ENCODE measurements at places on chromosomes 3 and 15.

- DNase-seq: no peak
Measured at GRCh38 chr3:178584722-178585380, 48.6 kb downstream of the KCNMB2 start.

- DNase-seq: peak; percentile 11
Measured at GRCh38 chr15:100383302-100384107, 41.7 kb upstream of the ADAMTS17 start.

DNA sequence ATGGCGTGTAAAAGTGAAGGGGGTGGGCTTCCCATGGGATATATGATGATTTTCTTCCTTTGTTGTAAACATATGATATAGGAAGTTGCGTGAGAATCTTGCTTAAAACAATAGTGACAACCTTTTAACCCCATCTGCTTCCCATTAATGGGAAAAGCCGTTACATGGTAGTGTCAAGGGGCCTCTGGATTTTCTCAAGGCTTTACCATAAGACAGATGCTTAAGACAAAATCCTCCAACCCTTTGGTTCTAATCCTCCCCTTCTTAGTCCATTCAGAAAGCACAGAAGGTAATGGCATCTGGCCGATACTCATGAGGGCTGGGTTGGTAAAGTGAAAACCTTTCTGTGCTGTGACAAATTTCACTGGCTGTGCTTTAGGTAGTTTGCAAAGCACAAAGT is 25.0 kb downstream of the DPH3 start:
- DNase-seq: no peak

- no peak for DNase-seq
Measured at GRCh38 chr3:191961022-191961421, 500.1 kb downstream of the PYDC2 start.

- no peak for DNase-seq
Measured at GRCh38 chr3:149020196-149020838, 29.0 kb downstream of the GYG1 start.

- no peak for DNase-seq
Measured at GRCh38 chr3:72661115-72661457, 187.2 kb downstream of the SHQ1 start.

- peak; percentile 98 for DNase-seq
Measured at GRCh38 chr15:25438601-25439368, at the start of gene UBE3A. UBE3A (minus strand) TSS chr15:25439024; CDS start chr15:25409107, 29,917 bp downstream.

DNA sequence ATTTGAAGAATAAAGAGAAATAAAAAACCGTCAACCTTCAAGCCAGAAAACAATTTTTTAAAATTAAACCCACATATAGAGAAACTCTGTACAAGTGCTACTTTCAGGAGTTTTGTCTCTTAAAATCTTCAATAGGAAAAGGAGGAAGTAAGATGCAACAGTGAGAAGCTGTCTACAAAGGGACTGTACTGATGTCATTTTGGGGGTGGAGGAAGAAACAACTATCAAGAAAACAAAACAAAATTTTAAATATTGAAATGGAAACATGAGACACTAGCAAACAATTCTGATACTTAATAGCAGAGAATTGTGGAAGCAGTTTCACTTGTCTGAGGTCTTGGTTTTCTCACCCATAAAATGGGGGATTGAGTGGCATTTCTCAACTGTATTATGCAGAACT is 84.4 kb downstream of the SLMAP start:
- no peak for DNase-seq

- DNase-seq: no peak
Measured at GRCh38 chr3:61387817-61388216, 136.6 kb upstream of the FHIT start.

- no peak for DNase-seq
Measured at GRCh38 chr3:120062474-120062873, 31.8 kb downstream of the GSK3B start.

GRCh38 chr15:68137096-68137495 is 68.0 kb downstream of the CALML4 start:
- DNase-seq: no peak

DNA sequence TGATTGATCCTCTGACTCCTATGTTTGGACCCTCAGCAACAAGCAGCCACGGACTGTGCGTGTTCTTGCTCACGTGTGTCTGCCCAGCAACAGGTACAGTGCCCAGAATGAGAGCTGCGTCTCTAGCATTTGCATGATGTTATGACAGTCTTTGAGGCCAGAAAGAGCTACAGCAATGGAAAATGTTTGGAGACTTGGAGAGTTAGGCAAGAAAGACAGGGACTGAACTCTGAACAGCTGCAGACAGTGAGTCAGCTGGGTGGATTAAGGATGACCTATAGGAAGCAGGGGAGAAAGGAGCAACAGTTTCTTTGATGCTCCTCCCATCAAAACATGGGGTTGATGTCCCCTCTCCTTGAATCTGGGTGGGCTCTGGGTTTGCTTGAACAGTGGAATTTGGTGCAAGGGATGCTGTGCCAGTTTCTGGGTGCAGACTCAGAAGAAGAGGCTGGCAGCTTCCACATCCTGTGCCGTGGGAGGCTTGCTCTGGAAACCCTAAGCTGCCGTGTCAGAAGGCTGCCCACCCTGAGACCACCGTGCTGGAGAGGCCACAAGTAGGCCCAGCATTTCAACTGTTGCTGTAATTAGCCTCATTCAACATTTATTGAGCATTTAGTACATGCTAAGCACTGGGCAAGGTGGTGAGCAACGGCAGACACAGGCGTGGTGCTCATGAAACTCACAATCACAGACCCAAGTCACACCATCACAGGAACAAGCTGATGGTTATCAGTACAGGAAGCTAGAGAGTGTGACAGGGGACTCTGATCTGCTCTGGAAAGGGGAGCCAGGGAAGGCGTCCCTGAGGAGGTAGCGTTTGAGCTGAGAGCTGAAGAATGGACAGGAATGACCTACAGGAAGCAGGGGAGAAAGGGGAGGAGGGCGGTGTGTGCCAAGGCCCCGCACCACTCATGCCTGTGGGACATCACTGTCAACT is 21.7 kb downstream of the CCR9 start:
- no peak for DNase-seq

DNA sequence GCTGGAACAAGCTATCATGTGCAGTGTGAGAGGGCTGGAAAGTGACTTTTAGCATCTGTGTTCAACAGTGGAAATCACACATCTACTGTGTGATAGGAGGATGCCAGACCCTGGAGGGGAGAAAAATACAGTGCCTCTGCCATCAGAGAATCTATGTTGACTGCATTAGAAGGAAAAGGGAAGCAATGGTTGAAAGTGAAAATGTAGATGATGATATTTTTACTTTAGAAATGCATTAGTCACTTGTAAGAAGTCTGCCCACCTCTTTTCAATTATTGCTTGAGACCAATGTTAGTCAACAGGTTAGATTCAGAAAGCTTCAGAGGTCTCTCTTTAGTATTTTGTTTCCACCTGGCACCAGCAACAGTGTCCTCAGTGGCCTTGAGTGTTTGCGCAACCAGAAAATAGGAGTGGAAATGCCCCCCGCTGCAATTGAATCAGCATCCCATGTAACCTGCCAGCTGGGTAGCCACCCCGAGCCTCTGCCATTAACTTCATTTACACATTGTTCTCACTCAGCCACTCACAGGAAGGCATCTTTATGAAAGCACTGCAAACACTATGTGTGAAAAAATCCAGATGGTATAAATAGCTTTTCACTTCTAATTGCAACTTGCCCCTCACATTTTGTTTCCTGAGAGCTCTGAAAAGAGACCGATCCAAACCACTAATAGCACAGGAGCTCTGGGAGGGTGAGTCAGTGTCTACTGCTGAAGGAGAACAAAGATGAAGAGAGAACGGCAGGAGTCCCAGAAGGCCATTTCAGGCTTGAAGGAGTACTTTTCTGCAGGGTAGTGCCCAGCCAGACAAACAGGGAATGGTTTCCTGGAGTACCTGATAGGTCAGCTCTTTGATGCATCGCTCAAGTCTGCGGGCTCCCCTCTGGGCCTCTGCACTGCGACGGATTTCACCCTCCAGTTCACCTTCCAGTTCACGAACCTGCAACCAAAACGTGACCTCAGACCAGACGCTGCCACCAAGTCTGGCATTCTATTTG is 92.1 kb downstream of the HHLA2 start:
- DNase-seq: no peak

- DNase-seq: no peak
Measured at GRCh38 chr3:41164777-41165176, 34.5 kb upstream of the CTNNB1 start.

DNA sequence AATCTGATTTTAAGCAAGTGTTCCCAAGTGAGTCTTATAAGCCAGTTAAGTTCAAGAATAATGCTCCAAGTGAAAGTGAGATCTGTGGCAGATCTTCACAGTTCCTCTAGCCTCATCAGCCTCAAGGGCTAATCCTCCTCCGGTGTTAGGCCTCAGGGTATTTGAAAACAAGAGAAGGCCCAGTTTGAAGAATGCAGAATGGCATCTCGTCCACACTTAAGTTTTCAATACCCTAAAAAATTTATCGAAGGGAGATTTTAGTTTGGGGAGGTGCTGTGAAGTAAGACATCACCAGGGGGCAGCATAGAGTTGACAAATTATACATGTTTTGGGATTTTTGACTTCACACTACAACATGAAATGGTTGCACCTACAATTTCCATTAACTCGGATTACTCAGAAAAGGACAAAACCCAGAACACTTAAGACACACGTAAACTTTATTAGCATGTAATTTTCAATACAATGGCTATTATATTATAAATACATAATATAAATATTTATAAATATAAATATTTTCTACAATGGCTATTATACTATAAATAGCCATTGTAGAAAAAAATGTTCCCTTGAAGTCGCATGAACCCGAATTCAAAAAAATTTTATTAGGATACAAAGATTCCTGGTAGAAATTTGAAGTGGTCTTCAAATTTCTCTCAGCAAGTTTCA is 2.3 kb upstream of the TMEM266 start:
- no peak for DNase-seq

DNA sequence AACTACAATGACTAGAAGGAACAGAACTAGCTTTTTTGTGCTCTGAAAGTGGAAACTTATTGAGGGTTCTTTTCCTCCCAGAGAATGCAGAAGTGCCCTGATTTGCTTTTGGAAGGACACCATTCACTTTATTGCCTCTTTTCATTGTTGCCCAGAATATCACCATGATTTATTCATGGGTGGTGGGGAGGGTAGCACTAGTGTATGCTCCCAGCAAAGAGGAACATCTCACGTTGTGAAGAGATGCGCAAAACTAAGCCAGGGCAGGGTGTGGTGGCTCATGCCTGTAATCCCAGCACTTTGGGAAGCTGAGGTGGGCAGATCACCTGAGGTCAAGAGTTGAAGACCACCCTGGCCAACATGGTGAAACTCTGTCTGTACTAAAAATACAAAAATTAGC is 31.4 kb downstream of the FLNB start:
- DNase-seq: no peak

- DNase-seq: no peak
Measured at GRCh38 chr3:57026944-57027343, 33.5 kb upstream of the SPATA12 start.

GRCh38 chr15:96353930-96354730 is 23.6 kb downstream of the NR2F2 start:
- no peak for DNase-seq

- no peak for DNase-seq
Measured at GRCh38 chr3:184603151-184604030, 41.8 kb downstream of the EPHB3 start.

GRCh38 chr3:100027321-100027720 is 87.0 kb downstream of the FILIP1L start:
- no peak for DNase-seq

DNA sequence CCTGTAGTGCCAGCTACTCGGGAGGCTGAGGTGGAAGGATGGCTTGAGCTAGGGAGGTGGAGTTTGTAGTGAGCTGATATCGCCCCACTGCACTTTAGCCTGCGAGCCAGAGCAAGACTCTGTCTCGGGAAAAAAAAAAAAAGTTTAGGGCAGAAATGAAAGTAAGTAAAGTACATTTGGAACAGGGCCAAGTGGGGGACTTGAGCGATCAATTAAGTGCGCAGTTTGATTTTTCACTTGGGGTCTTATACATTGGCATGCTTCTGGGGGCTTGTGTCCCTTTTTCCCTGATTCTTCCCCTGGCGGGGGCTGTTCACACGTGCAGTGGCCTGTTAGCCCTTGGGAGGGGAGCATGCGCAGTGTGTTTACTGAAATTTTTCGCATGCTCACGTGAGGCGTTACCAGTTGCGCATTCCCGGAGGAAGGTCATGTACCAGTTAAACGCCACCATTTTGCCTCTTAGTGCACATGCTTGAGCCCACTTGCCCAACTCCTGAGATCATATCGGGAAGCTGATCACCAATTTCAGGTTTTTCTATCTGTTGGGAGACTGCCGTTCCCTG is 42.0 kb downstream of the GALNT15 start:
- DNase-seq: no peak

DNA sequence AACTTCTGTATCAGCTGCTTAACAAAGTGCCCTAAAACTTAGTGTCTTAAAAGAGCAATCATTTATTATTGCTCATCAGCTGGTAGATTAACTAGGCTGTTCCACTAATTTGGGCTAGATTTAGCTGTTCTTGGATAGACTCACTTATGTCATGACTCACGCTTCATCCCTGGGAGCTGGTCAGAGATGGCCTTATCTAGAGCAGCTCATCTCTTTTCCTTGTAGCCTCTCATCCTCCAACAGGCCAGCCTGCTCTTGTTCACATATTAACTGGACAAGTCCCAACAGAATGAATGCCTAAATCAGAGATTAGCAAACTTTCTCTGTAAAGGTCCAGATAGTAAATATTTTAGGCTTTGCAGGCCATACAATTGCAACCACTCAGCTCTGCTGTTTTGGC is 66.9 kb upstream of the PLAAT1 start:
- DNase-seq: no peak

DNA sequence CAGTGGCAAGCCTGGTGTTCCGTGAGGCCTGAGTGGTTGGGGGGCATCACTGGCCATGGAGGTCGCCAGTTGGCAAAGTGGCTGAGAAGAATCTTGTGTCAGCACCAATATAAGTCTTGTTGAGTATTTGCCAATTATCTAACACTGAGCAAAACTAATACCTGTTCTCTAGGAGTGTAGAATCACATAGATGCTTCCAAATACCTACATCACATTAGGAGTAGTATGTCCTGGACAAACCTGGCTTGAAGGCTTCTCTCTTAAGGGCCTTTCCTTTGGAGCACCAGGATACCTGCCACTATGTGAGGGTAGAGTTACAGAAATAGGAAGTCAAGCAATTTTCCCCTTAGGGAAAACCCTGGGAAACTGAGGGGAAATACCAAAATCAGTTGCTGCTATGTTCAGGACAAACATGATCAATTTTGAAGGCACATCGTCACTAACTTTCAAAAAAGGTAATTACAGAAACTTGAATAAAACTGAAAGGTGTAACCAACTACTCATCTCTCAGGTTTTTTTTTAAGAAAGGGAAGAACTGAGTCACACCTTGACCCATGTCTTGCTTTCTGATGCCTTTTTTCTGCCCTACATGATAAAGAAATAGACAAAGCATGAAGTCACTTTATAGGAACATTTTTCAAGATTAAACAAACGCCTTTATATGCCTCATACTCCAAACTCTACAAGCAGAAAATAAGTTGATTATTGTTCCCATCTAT is 100.4 kb downstream of the IMPG2 start:
- DNase-seq: no peak

DNA sequence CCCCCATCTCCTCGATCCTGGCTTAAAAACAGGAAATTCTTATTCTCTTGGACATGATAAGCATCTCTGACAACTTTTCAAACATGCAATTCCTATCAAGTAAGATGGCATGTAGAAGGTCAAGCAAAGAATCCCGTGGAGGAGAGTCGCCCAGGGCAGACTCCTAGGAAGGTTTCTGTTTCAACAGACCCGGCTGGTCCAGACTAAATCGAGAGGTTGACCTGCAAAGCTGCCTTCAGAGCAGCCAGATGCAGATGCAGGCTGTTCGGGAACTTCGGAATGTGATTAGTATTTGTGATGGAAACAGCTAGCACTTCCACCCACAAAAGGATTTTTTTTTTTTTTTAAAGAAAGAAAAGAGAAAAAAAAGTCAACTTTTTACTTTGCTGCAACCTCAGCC is 216.8 kb downstream of the NR1D2 start:
- no peak for DNase-seq

- no peak for DNase-seq
Measured at GRCh38 chr3:196974661-196975060, 6.0 kb upstream of the PIGZ start.
